ENCODE measurements at places on chromosomes 5 and 9.
A peak's percentile ranks its signal among the peaks of the same experiment; 100 is the strongest.

DNA sequence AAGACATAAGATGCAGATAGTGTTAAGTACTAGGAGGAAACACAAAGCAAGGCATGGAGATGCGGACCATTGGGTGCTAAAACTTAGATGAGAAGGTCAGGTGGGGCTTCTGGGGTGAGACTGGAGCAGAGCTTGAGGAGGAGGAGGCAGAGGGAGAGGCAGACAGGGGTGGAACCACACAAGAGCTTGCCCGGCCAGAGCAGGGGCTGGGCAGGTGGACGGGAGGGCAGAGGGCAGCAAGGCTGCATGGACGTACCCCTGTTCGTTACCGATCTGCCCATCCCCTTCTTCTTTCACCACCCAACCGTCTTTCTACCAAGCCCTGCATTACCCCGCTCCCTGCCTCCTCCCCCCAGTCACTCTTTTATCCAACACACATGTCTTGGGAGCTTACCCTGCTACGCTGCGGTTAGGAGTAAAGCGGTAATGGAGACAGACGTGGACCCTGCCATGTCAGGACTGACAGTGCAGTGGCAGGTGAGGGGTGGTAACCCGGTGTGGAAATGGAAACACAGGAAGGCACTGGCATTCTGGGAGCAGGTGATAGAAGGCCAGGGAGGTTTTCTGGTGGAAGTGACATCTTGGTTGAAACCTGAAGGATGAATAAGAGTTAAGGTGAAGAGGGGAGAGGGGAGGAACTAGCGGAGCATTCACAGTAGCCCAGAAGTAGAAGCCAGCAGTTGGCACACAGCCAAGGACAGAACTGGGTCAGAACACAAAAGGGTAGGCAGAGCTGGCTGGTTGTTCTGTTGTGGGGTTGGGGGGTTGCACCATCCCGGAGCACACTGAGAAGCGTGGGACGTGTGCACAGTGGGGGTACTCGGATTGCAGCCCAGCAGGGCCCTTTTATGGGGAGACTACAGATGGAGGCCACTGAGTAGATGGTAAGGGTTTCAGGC lies 167.2 kb downstream of the CACNA1B start:
- no peak for DNase-seq

GRCh38 chr9:101860920-101861319 lies 122.5 kb upstream of the GRIN3A start:
- DNase-seq: no peak

DNA sequence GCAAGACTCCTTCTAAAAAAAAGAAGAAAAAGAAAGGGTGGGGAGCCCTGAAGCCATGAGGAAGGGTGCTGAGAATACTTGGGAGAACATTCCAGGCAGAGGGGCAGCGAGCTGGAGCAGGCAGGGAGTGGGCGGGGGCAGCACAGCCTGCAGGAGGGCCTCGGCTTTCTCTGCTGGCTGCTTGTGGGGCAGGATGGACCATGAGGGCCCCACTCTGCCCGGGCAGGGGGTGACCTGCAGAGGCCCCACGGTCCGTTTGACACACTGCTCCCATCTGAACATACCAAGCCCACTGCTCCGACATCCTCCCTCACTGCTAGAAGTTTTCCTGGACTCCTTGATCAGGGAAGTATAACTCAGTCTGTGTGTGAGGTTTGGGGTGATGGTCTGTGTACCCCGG lies 11.7 kb upstream of the NUP214 start:
- DNase-seq: no peak

GRCh38 chr5:174319551-174319950 lies 274.0 kb downstream of the NSG2 start:
- no peak for DNase-seq

DNA sequence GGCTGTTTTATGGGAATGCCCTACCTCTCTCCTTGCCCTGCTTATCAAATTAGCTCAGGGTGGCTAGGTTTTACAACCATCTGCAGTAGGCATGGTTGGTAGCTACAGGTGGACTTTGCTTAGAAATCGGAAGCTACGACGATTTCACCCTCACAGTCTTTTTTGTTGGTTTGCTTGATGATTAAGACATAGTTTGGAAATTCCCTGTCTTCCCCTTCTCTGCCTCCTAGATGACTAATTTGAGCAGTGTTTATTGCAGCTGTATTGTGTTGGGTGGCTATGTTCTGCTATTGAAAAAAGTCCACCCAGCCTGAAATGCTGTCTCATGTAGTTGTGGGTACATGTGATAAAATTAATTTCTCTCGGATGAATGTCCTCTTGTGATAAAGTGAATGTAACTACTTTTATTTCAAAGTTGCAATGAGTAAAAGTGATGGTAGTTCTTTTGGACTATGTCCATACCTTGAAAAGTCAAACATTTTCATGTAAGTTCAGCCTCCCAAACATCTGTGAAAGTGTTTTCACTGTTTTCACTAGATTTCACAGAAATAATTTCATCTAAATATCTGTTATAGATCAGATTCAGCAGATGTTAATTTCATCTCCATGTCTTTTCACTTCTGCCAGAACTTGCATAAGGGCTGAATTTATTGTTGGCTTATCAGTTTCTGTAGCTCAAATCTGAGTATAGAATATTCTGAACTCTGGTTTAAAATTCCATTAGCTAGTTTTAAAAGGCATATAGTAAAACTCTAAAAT lies 37.3 kb upstream of the FYB1 start:
- peak; percentile 95 for DNase-seq

DNA sequence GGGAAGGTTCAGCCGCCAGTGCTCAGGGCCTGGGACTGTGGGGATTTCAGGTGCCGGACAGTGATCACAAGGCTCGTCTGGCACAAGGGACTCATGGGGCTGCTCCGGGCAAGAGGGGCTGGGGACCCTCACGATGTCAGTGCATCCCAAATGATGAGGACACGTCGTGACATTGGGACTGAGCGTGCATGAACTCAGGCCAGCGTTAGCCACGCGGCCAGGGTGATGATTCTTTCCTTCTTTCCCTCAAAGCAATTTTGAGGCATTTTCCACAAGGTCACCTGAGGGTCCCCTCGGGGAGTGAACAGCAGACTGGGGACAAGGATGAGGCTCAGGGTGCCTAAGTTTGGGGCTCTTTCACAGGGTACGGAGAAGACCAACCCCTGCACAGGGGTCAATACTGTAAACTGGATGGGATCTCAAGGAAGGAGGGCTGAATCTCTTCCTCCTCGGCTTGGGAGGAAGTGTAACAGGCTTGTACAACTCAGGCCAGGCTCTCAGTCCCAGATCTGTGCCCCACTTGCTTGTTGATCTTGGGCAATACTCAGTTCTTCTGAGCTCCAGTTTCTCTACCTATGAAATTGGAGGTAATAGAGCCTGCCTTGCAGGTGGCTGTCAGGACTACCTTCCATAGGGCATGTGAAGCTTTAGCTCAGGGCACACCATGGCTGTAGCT lies 78.5 kb downstream of the PRRT1B start:
- no peak for DNase-seq

DNA sequence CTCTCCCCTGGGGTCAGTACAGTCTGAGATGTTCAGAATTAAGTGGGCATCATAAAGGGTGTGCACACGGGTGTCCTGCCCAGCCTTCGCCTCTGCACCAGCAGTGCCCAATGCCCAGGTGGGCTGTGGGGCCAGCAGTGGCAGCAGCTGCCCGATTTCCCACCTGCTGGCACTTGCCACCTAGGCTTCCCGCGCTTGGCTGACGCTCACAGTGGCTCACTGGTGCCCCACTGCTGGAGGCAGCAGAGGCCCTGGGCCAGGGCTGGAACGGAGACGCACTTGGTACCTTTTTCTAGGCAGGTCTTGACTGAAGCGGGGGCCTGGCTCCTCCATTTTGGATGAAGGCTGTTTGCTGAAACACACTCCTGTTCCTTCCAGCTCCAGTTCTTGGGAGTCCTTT lies 17.0 kb downstream of the MRNIP start:
- DNase-seq: no peak

GRCh38 chr5:170248172-170248930 lies 15.6 kb downstream of the C5orf58 start:
- DNase-seq: no peak

DNA sequence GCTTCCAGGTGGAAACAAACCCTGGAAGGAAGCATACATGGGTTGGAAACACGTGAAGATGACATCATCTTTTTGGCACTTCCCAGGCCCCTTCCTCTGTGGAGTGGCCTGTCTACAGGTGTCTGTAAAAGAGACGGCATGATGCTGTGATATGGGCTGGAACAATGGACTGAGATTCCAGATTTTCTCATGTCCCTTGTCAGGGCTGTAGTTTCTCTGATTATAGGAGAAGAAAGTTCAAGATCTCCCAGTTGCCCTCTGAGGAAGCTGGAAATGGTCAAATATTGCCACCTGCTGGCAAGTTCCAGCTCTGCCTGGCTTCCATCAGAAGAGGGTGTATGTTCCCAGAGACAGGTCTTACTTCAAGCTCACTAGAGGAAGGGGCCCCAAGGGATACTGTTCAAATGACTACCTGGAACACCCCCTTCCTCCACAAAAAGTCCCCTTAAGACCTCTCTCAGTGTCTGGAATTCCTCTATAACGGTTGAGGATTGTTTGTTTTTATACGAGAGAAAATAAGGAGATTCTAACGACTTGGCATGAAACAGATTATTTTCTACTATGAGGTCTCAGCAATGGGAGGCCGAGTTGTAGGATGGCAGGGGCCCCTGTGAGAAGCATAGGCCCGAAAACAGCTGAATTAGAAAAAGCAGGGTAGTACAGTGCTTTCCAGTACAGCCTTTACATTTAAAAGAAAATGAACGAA lies 7.3 kb upstream of the ANXA6 start:
- DNase-seq: peak; percentile 63

GRCh38 chr9:18343784-18344183 lies 130.2 kb upstream of the ADAMTSL1 start:
- DNase-seq: no peak

GRCh38 chr5:106094204-106094607 lies 1576.5 kb downstream of the EFNA5 start:
- DNase-seq: no peak

DNA sequence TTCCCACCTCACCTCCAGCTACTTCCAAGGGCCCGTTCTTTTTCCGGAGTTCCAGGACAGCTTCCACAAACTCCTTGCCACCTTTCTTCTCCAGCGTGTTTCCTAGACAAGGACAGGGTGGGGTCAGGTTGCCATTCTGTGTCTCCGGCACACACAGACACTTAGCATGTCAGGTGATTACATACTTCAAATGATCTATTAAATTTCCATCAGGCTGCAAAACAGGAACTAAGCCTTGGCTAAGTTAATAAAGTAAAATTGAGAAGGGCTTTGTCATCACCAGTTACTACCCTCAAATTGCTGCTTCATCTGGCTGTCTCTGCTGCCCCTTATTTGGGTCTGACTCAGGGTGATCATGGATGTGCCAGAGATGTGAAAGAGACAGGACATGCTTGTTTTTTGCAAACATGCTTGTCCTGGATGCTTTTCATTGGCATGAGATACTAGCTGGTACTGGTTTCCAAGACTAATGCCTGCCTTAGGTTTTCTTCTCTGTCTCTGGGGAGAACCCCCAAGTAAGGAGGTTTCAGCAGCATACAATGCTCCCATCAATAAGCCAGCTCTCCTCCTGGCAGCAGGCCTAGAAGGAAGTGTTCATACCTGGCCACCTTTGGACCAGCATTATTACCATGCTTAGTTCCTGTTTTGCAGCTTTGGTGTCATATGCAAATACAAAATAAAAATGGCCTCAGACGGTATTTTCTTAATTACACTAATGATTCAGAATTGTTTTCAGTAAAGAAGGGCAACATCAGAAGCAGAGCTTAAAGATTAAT lies 52.9 kb downstream of the MACROH2A1 start:
- DNase-seq: no peak

DNA sequence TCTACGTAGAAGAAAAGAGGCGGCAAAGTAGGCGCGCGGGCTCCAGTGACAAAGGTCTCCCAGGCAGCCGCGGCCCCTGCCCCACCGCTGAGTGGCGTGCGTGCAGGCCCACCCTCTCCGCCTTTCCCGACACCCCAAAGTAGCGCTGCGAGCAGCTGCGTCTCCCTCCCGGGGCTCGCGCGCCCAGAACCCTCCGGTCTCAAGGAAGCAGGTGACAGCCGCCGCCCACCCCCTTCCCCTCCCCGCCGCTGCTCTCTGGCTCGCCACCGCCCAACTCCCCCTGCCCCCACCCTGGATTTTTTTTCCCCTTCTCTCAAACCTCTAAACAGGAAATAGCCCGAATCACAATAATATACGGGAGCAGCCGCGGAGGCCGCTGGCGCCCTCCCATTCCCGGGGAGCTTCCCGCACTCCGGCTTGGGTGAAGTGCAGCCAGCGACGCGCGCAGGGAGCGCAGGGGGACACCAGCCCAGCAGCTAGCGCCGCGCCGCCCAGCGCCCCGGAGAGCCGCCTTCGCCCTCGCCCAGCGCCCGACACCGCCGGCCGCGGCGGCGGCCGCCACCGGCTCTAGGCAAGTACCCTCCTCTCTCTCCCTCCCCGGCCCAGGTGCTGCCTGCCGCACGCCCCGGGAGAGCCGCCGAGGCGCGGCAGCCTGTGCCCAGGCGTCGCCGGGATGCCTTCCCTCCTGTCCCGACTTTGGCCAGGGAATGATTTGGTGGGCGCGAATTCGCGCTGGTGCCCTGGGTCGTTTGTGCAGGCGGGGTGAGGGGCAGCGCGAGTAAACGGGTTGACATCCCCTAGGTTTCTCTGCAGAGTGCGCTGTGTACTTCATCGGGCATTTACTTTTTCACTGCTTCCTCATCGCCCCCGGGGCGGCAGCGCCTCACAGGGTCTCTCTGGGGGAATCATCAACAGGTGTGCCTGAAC lies 52.7 kb upstream of the TJP2 start:
- peak; percentile 56 for DNase-seq

DNA sequence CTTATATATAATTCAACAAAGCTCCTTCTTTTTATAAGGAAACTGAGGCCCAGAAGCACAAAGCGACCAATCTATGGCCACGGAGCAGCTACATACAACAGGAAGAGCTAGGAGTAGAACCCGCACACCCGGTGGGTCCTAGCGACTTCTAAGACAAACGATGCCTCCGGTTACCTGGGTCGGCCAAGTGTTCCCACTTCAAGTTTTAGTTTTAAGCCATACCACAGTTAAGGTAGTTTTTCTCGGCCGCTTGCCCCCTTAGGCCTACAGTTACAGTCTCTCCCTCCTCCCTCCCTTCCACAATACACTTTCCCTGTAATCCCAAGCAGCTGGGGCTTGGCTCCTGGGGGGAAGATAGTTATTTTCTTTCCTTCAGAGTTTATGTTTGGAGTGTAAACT lies 533 bp downstream of the SREK1IP1 start:
- DNase-seq: no peak

- no peak for DNase-seq
Measured at GRCh38 chr5:178996156-178996555, 1.0 kb upstream of the GRM6 start.

GRCh38 chr9:16954040-16954439 lies 83.6 kb upstream of the BNC2 start:
- DNase-seq: no peak

DNA sequence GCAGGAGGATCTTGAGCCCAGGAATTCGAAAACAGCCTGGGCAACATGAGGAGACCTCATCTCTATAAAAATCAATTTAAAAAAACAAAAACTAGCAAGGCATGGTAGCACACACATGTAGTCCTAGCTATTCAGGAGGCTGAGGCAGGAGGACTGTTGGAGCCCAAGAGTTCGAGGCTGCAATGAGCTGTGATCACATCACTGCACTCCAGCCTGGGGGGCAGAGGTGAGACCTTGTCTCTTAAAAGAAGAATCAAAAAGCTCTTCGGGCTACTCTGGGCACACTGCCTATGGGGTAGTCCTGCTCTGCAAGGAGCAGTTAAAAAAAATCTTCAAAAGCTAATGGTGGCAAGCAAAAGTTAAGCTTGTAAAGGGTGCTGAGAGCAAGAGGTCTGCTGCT lies 23.5 kb downstream of the SKP1 start:
- DNase-seq: no peak

GRCh38 chr9:136370687-136371532 lies 2.6 kb downstream of the CARD9 start:
- no peak for DNase-seq

Data from bone marrow (tissue), 2 donors.